Left forelimb (tissue), 1 donor: ENCODE measurements at places on chromosomes 2 and 18.
A peak's percentile ranks its signal among the peaks of the same experiment; 100 is the strongest.

DNA sequence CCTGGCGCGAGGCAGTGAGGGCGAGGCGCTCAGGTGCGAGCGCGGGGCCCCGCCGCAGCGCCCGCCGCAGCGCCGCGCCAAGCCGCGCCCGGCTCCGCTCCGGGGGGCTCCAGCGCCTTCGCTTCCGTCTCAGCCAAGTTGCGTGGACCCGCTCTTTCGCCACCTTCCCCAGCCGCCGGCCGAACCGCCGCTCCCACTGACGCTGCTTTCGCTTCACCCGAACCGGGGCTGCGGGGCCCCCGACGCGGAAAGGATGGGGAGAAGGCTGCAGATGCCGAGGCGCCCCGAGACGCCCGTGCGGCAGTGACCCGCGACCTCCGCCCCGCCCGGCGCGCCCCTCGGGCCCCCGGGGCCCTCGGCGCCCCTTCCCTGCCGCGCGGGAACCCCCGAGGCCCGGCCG is 328 bp upstream of the INHBB start:
- DNase-seq: no peak

DNA sequence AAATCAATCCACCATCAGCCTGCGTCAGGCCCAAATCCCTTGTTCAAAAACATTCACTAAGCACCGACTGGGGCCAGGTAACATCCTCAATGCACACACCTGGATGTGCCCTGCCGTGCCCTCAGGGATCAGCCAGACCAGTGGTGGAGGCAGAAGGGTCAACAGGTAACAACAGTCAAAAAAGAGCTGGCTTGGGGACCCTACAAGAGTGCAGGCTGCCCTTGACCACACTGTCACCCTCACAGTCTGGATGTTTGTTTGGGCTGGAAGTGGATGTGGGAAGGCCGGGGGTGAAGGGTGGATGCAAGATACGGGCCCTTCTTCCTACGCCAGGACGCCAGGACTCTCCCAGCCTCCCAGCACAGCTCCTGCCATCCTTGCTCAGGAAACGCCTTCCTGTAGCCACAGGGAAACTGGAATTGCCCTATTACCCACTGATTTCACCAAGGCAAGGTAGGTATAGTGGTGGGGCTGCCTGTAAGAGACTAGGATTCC is 2.7 kb downstream of the BIN1 start:
- peak; percentile 53 for DNase-seq

GRCh38 chr18:43751203-43751602 is 473.9 kb upstream of the SYT4 start:
- DNase-seq: no peak

- no peak for DNase-seq
Measured at GRCh38 chr2:121052521-121052920, 232.5 kb downstream of the TFCP2L1 start.

DNA sequence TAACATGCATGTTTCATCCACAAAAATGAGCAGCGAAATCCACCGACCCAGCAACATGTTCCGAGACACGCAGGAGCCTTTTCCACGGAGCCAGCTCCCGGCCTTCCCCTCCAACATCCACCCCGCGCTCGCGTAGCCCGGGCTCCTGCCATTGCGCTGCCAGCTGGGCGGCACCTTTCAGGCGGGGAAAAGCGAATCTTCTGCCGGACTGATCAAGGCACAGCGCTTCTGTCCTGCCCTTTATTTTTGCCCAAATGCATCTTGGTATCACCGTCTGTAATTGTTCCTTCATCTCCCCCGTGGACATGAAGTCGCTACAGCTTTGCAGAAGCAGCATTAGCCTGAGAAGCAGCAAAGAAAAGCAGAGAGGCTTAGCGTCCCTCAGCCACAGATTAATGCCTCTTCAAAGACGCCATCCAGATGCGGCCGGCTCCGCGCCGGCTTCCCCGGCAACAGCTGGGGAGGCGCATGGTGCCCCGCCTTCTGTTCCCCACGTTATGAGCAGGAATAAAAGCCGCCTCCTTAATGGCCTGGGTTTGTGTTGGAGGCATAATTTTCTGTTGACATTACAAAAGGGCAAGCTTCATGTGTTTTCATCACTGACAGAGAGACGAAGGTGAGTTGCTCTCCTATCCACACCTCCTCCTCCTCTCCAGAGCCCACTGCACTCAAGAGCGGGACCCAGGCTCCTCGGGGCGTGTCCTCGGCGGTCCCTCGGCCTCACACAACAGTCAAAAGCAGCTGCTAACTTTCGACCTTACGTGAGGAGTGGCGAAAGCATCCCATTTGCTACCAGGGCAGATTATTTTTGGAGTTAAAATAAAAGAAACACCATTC is 122.1 kb upstream of the SALL3 start:
- DNase-seq: no peak

- DNase-seq: no peak
Measured at GRCh38 chr2:204109681-204110080, 173.1 kb downstream of the ICOS start.

DNA sequence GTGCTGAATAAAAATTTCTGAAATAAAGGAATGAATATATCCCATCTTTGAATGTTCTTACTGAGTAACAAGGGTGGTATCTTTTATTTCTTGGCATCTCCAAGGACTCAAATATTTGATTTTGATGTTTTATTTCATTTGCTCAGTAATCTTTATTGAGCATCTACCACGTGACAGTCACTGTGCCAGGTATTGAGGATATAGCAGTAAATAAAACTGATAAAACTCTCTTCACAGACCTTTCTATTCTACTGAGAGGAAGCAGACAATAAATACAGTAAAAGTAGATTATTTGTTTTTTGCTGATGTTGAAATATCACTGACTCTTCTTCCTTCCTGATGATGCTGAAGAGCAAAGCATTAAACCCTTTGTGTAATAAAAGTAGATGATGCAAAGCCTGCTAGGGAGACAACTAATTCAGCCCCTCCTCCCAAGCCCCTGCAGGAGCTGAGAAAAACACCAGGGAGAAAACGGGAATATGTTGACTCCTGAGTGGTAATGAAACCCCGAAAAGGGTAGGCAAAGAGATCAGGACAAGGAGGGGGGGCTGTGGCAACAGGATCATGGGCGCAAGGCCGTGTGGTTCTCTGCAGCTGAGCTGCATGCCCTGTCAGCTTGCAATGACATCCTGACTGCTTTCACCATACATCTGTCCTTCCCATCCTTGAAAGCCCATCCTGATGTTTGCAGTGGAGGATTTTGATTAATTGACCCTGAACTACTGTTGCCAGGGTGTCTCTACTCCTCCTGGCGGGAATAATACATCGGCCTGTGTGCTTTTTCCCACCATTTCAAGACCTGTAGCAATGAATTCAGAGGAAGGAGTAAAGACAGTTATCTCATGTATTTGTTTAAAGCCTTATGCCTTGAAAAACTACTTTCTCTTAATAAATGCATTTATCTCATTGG is 117.4 kb downstream of the EML6 start:
- no peak for DNase-seq

DNA sequence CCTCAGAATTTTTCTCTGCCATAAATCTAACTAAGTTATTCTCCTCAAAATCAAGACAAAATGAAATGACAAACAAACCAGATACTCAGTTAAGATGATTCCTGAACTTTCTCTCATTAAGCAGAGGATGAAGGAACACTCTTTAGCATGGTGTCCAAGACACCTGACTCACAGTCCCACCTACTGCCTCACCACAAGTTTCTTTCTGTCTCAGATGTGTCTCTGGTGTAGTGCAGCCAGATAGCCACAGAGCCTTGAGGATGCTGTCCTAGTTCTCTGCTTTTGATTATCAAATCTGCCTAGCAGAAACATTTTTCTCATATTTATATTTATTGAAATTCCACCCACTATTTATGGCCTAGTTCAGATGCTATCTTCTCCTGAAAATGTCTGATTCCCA is 103.6 kb upstream of the TMEM200C start:
- DNase-seq: no peak

GRCh38 chr18:2656981-2657512 is 1.5 kb downstream of the SMCHD1 start:
- DNase-seq: no peak
